ENCODE measurements at places on chromosomes 2 and 18. TPM values are rescaled to one million over a fixed set of nuclear protein-coding genes. Genes with fewer than 3 reads are reported as not detected.

NRP2 gene
- 134 TPM for total RNA-seq

TMEM185B gene
- total RNA-seq = 48.4 TPM

UGT1A1 gene
- total RNA-seq = 0.78 TPM

CHST9 gene
- not detected for total RNA-seq

FBXO11 gene
- 57.2 TPM for total RNA-seq

LYG2 gene
- total RNA-seq = 0.18 TPM

AFF3 gene
- total RNA-seq = 0.01 TPM

RSAD2 gene
- total RNA-seq = 0.15 TPM

TYW5 gene
- total RNA-seq = 6.8 TPM
